KBM-7 (cell line): ENCODE measurements at places on chromosomes 4 and X.

GRCh38 chrX:153995504-153995903 is 22.9 kb downstream of the TMEM187 start:
- DNase-seq: no peak

DNA sequence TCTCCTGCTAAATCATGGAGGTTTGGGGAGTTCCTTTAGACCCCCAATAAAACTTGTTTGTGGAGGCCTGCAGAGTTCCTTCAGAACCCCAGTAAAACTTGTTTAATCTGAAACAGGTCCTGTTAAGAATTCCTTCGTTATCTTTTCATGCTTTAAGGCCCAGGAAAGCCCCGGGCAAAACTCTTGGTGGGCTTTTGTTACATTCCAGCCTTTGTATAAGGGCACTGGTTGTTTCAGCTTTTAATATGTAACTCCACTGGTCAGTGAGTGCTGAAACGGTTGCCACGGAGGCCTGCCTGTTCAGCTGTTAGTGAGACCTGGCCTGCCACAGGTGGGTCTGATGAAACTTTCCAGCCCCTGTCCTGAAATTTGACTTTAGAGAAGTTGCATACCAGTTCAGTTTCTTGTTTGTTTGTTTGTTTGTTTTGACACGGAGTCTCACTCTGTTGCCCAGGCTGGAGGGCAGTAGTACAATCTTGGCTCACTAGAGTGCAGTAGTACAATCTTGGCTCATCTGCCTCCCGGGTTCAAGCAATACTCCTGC is 12.4 kb upstream of the DHRSX start:
- DNase-seq: no peak

DNA sequence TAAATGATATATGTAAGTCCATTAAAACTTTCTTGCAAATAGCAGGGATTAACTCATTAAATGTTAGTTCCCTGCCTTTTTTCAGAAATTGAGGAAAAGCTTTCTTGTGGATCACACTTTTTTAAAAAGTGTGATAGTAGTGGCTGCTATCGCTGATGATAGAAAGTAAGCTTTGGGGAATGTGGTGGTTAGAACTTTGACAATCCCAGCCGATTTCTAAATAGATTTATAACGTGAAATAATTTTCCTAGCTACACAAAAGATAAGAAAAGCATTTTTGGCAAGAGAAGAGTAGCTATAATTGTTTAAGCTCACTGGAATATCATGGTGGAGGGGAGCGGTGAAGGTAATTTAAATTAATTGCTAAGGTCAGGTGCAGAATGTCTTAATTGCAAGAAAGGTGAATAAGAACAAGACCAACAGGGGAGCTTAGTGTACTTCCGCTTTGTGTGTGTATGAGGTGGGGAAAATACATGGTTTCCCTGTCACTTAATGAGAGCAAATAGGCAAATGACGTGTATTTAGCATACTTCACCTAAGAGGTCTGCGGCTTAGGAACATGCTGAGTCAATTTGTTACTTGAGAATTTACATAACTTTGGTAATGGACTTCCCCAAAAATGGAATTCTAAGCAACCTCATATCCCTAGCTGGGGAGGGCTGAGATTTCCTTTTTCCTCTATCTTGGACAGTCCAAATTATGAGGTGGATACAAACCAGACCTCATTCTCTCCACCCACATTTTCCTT is 11.7 kb upstream of the IL21 start:
- DNase-seq: no peak

DNA sequence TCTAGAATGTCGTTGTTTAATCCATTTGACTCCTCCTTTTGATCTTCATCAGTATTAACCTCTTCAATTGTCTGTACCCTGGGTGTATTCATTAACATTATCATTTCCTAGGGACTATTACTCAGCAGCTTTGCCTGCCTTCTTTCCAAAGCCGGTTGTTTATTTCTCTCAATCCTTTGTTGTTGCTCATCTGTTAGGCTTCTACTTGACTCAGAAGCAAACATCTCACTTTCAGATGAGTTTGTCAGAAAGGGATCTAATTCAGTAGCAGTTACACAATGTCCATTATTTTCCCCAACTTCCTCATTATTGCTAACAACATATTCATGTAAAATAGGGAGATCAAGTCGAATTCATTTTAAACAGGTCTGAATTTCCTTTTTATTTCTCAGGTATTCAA is 22.1 kb upstream of the HSD17B10 start:
- DNase-seq: no peak

DNA sequence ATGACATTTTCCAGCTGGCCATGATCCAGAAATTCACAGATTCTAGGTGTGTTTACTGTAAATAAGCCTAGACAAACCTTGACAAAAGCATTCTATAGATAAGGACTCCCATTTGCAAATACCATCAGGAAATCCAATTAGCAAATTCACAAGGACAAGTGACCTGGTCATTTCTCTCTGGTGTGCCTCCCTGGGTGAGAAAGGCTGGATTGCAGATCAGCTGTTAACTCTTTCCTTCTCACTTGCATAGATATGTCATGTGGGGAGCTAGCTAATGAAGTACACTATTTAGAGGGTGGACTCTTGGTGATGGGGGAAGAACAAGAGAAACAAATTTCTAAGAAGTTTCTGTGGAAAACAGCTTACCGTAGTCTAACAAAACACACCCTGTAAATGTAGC is 58.9 kb downstream of the MOSPD2 start:
- no peak for DNase-seq

- no peak for DNase-seq
Measured at GRCh38 chrX:56963377-56963776, 32.0 kb downstream of the SPIN3 start.

DNA sequence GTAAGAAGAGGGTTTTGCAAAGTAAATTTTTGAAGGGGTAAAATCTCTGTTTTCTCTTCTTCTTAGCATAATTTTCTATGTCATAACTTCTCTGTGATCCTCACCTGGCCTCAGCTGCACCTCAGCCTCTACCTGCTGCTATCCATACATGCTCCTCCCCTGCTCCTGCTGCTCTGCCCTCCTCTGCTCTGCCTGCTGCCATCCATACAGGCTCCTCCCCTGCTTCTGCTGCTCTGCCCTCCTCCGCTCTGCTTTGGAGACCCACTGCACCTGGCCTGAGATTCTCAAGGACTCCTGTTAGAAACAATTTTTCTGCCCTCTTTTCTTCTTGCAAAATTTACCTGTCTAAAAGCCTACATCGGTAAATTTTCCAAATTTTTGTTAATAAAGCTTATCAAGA is 388.6 kb upstream of the PITX2 start:
- DNase-seq: no peak

GRCh38 chr4:151324124-151324751 is 1.2 kb downstream of the SH3D19 start:
- no peak for DNase-seq

DNA sequence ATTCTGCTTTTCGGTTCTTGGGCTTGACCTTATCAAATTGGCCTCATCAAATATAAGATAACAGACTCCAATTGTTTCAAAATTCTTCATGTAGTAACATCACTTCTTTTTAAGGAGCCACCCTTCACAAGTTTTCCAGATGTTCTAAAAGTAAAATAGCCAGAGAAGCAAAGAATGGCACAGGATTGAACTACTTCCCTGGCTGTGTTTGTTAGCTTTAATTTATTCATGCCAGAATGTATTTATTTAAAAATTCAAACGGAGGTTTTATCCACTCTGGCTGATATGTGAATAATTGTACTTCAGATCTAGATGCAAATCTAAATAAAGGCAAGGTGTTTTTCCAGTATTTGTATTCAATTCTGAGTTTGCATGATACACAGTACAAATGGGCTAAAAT is 581.3 kb upstream of the TENM3 start:
- no peak for DNase-seq

DNA sequence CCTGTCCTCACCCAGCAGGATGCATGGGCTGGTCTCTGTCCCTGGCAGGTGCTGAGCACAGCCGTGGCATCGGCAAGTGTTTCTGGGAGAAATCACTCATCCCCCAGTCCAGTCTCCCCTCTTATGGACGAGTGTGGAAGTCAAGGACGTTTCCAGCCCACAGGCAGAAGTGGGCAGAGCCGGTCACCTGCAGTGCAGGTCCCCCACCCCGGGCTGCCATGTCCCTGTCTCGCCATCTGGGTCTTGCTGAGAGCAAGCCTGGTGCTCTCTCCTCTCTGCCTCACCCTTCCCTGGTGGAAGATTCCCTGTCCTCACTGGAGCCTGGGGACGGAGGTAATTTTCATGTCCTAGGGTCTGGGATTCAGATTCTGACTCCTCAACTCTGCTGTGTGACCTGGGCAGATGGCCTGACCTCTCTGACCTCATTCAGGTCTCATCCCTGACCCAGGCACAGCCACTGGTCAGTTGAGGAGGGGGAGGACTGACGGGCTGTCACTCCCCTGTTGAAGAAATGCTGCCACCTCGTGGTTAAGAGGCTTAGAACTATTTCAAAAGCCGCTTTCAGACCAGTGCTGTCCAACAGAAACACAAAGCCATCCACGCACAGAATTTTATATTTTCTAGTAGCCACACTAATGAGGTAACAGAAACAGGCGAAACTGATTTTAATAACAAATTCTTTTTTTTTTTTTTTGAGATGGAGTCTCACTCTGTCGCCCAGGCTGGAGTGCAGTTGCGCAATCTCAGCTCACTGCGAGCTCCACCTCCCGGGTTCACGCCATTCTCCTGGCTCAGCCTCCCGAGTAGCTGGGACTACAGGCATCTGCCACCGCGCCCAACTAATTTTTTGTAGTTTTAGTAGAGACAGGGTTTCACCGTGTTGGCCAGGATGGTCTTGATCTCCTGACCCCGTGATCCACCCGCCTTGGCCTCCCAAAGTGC is 1.8 kb downstream of the CPZ start:
- peak; percentile 55 for DNase-seq

GRCh38 chr4:124501576-124501975 is 211.0 kb downstream of the ANKRD50 start:
- DNase-seq: no peak

DNA sequence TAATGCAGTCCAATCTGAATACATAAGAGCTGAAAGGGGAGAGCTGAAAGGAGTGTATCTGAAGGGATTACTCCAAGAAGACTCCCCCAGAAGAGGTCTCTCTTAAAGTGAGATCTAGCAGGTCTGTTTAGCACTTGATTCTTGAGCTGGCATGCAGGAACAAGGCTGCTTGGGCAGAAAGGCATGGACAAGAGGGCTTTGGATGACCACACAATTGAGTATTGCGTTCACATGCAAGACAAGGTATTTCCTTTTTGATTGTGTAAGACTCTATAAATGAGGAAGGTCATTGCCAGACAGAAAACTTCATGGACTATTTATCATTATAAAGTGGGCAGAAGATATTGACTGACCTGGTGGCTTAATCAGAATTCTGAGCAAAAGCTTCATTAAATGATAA is 145.5 kb upstream of the AFF2 start:
- no peak for DNase-seq

DNA sequence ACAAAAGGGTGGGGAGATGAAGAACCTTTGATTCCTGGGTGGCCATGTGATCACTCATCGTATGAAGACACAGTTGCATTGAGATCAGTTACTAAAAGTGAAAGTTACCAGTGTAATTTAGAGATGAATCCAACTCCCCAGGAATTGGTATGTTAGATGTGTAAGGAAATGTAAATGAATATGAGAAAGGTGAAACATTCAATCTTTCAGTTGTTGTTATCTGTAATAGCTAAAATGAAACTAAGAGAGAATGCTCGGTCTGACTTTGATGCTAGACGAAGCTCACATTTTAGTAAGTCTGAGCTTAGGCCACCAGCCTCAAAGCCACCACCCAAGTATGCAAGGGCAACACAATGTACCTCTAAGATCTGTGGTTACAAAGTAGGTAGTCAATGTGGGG is 194.3 kb upstream of the POF1B start:
- no peak for DNase-seq

DNA sequence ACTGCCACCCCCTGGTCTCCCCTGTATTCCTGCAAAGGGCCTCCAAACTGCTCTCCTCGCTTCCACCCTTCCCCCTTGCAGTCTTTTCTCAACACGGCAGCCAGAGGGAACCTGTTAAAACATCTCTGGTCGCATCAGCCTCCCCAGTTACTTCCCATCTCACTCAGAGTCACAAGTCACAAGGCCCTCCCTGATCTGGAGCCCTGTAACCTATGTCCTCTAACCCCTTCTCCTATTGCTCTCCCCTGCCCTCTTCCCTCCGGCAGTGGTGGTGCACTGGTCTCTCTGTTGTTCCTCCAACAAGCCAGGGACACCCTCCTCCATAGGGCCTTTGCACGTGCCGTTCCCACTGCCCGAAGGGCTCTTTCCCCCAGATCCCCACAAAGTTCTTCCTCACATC is 73.2 kb downstream of the SH3KBP1 start:
- DNase-seq: peak; percentile 79

DNA sequence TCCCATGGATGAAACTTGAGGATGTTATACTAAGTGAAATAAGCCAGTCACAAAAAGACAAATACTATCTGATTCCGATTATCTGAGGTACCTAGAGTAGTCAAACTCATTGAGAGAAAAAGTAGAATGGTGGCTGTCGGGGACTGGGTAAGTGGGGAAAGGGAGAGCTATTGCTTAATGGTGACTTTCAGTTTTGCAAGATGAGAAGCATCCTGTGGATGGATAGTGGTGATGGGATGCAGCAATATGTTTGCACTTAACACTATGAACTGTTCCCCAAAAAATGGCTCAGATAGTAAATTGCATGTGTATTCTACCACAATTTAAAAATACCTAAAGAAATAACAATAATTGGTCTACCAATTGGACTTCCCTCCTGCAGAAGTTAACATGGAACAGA is 181.5 kb downstream of the SHROOM3 start:
- DNase-seq: no peak

DNA sequence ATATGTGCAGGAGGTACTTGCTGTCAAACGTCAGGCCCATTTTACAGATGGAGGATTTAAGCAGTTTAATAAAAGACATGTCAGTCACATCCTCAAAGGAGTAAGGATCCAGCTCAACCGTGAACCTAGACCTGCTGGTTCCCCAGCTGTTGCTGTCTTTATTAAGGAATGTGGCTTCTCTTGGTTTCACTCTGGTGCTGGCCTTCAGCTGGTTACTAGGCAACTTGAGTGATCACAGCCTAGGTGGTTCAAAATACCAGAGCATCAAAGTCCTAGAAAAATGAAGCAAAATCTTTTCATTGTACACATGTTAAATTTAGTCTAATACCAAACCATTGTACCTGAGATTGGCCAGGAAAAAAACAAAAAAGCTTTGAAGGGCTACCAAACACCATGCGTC is 32.7 kb upstream of the GLRA2 start:
- no peak for DNase-seq
